IMR-90 (cell line): ENCODE measurements at places on chromosomes 4 and X. TPM values are rescaled to one million over a fixed set of nuclear protein-coding genes. Genes with fewer than 3 reads are reported as not detected.

Gene BMX
- total RNA-seq = not detected in 2 replicates

Gene PPBP
- not detected in 2 replicates for total RNA-seq

Gene PRDX4
- 194 and 226 TPM in 2 replicates for total RNA-seq

Gene STK32B
- total RNA-seq = 5.8 and 6.3 TPM in 2 replicates

Gene PHEX
- 0.18 and 0.28 TPM in 2 replicates for total RNA-seq

Gene KCTD8
- not detected in 2 replicates for total RNA-seq

Gene CLIC2
- under 0.01 and 0.18 TPM in 2 replicates for total RNA-seq

Gene MID2
- 3.3 and 4.7 TPM in 2 replicates for total RNA-seq

Gene GPRASP1
- 1.3 and 1.7 TPM in 2 replicates for total RNA-seq

Gene ZFYVE28
- 0.36 and 0.56 TPM in 2 replicates for total RNA-seq
